ENCODE measurements at places on chromosomes 6 and 20.

GRCh38 chr6:452301-453067, 60.9 kb downstream of the IRF4 start:
- DNase-seq = no peak

DNA sequence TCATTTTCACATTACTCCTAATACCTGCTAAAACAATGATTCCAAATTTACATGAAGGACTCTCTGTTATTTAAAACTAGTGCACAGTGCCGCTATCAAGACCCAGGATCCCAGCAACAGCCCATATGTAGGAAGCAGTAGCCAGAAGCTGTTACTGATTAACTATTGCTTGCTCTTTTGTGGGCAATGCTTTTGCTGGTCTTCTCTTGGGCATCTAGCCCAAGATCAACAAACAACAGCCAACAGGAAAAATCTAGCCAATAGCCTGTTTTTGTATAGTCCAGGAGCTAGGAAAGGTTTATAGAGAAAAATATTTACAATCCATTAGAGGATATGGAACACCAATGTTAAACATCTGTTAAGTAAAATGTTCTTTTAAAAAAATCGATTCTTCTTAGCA, 22.1 kb upstream of the TENT5A start:
- no peak for DNase-seq

DNA sequence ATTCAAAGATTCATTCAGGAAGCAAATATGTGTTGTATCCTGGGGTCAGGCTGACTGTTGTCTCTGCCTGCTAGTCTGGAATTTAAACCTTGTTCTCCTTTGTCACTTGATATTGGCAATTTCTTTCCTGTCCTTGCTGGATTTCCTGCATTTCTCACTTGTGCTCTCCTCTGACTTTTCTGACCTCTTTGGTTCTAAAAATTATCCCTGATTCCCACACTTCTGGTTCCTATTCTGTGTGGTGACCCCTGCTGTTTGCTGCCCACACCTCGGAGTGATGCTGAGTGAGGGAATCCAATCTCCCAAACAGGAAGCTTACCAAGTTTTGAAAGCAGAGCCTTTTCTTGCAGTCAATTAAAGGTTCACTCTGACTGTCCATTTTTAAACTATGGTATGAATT, 345.3 kb downstream of the CDKAL1 start:
- DNase-seq = no peak

- DNase-seq = peak; percentile 89
Measured at GRCh38 chr6:33904050-33904746, 100.4 kb upstream of the MLN start.

DNA sequence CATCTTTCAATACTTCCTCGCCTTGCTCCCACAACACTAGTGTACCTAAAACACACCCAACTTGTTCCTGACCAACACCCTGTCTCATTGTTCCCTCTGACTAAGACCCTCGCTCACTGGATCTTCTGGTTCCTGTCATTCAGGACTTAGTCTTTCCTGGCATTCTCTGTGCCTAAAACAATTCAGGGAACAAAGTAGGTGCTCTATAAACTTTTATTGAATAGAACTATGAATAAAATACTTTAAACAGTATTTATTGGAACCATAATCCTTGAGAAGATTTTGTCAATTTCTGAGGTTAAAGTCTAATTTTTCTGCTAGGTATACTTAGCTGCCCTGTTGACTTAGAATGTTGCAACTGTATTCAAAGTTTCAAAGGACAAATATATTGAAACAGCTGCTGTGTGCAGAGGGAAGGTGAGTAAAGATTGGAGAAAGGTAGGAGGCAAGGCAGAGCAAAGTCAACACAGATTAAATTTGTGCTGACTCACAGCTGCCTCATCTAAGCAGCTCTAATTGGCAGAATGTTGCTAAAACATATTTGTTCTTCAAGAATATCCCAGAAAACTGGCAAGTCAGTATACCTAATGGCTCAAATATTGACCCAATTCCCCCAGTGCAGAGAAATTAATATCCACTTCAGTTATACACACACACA, 37.6 kb downstream of the GSTA2 start:
- DNase-seq = no peak

DNA sequence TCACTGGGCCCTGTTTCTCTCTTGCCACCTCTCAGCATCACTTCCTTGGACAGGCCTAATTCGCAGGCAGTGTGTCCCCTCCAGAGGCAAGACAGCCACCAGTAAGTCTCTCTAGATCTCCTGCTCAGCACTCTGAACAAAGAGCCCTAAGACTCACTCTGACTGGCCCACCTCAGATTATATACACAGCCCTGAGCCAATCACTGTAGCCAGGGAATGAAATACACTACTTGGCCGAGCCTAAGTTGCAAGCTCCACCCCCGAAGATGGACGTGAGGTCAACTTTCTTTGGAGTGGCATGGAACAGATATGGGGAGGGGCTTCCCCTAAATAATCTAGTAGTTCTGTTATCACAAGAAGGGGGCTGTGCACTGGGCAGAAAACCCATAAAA, 4.1 kb downstream of the BPI start:
- DNase-seq = no peak

DNA sequence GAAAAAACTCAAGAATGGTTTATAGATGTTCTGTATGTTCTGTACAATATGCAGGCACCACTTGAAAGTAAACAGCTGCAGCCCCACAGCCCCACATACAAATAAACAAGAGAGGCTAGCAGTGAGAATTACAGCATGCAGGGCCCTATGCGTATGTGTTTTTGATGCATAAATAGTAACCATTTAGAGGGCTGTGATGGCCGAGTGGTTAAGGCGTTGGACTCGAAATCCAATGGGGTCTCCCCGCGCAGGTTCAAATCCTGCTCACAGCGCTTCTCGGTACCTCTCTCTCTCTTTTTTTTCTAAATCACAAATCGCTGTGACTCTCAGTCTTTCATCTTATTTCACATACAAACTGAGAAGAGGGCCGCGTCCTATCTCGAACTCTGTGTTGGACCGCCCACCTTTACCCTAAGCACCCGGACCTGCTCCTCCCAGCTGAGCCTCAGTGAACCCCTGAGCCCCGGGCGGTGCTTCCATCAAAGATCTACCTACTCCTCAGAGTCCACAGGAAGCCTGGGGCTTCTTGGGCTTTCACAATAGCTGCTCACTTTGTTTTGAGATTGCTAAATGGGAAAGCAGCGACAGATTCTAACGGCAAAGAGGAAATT, 37.7 kb upstream of the PRSS16 start:
- DNase-seq = no peak

- no peak for DNase-seq
Measured at GRCh38 chr6:26161322-26161721, 74.1 kb downstream of the HFE start.

GRCh38 chr6:51706086-51706485, 381.3 kb downstream of the PKHD1 start:
- DNase-seq = no peak

GRCh38 chr20:50257860-50258259, 67.2 kb downstream of the CEBPB start:
- no peak for DNase-seq

DNA sequence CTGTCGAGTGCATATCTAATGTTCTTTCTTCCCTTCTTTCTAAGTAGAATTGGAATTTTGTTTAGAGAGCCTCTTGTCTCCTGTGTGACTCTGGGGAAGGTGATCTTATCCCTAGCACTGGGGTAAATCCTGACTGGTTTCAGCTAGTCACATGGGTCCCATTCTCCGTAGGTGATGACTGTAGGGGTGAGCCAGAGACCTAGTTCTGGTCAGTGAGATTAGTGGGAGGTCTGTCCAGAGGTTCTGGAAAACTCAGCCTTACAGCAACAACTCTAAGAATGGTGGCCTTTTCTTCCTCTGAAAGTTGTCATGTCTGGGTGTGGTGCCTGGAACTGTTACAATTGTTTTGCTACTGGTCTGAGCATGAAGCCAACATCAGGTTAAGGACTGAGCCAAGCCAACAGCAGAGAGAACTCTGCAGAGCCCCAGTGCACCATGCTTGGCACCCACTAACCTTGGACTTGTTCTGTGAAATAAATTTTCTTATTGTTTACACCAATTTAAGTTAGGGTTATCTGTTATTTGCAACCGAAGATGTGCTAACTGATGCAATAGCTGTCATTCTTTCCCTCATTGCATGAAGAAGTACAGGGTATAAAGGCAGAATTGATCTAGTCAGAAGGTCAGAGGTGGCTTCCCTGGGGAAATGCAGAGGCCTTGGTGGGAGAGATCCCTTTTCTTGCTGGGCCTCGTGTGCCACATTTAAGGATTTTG, 56.8 kb upstream of the TULP4 start:
- no peak for DNase-seq

DNA sequence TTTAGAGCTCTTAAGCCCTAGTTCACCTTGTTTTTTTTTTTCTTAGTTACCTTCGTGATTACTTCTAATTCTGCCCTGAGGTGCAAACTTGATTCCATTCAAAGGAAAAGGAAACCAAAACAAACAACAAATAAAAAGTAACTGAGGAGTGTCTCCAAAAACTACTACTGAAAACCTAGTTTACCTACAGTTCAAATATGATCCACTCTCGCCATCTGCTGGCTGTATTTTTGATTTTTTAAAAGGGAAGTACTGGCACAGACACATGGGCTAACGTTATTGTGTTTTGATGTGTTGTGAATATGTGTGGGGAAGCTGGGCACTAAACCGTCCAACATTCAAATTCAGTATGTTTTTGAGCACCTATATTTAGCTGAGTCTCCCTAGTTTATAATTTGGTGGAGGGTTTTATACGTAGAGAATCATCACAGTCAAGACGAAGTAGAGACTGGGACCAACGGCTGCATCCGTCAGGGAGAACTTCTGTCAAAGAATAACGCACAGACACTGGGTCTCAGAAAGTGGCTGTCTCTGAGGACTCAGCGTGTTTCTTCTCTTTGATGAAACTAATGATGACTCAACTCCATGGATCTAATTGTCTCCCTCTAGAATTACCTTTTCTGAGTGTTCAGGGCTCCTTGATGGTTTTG, 373.5 kb upstream of the BTBD3 start:
- DNase-seq = no peak

DNA sequence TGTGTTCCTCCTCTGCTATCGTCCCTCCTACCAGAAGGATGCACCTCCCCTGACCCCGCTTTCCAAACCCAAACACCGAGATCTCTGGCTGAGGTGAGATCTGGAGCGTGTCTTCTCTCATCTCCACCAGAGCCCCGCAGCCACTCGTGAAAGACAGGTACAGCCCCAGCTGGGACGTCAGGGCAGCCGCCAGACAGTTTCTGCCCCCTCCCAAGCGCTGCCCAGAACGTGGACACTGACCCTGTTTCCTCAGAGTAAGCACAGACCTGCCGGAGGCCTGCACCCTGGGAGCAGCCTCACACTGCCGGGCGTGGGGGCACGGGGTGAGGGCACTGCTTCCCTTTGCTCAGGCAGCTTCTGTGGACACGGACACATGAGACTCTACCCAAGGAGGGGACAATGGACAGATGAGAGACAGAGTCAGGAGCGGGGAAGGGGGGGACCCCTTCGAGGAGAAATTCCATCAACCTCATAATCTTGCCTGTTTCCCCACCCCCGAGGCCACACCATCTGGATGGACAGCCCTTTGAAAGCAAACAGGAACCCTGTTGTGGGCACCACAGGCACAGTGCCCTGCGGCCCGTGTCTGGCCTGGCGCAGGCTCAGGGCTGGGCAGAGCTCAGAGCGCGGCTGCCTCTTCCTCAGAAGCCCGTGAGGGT, 210.6 kb downstream of the DLL1 start:
- no peak for DNase-seq

- peak; percentile 87 for DNase-seq
Measured at GRCh38 chr6:32413427-32414047, 6.6 kb upstream of the BTNL2 start.

GRCh38 chr20:43669332-43669731, 2.4 kb downstream of the MYBL2 start:
- DNase-seq = no peak

DNA sequence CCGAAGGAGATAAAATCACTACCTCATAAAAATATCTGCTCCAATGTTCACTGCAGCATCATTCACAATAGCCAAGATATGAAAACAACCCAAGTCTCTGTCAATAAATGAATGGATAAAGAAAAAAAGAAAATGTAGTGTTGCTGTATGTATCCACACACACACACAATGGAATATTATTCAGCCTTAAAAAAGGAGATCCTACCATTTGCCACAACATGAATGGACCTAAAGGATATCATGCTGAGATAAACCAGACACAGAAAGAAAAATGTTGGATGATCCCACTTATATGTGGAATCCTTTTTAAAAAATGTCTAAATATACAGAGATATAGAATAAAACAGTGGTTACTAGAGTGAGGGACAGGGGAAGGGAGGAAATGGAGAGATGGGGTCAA, 192.2 kb upstream of the TAB2 start:
- DNase-seq = no peak

DNA sequence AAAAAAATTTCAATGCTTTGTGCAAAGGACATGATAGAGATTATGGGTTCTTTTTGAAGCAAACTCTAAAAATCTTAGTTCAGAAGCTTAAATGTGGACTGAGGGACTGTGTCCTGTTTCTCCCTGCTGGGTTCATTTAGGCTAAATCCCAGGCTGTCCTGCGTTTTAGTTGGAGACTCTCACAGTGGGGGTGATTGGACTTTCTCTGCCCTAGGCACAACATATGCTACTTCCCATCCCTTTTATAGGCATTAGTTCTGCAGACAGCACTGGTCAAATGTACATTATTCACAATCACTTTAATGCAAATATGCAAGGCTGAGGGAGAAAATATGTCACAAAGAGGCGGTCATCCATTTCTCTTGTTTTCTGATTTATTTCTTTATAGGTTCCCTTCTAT, 71.3 kb downstream of the TFAP2B start:
- no peak for DNase-seq

- no peak for DNase-seq
Measured at GRCh38 chr20:57426831-57427230, 35.6 kb downstream of the RBM38 start.

DNA sequence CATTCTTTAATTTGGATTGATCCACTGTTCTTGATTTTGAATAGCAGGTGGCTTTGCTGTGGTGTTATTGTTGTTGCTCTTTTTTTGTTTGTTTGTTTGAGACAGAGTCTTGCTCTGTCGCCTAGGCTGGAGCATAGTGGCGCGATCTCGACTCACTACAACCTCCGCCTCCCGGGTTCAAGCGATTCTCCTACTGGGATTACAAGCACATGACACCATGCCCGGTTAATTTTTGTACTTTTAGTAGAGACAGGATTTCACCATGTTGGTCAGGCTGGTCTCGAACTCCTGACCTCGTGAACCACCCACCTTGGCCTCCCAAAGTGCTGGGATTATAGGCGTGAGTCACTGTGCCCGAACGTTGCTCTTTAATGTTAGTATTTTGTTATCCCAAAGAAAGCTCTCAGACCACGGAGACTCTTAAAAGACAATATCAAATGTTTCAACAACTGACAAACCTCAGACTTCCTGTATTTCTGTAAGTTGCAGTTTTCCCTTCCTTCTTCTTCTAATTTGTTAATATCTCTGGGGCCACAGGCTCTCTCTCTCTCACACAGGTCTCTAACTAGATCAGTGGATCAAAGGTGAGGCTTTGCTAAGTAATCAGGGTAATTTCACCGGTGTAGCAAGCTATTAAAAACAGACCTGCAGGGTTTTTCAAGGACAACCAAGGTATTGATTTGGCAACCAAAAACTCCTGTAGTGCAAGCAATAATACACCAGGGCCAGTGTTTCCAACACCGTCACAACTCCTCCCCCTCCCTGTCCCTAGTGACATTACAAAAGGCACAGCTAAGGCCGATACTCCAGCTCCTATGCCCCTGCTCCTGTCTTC, 48.8 kb upstream of the ZNF217 start:
- peak; percentile 6 for DNase-seq

Measured in CD8-positive, alpha-beta T cell (primary cell).